ENCODE measurements at places on chromosomes 6 and 20.

- DNase-seq: no peak
Observed at GRCh38 chr6:150001295-150002008, 23.9 kb downstream of the RAET1L start.

DNA sequence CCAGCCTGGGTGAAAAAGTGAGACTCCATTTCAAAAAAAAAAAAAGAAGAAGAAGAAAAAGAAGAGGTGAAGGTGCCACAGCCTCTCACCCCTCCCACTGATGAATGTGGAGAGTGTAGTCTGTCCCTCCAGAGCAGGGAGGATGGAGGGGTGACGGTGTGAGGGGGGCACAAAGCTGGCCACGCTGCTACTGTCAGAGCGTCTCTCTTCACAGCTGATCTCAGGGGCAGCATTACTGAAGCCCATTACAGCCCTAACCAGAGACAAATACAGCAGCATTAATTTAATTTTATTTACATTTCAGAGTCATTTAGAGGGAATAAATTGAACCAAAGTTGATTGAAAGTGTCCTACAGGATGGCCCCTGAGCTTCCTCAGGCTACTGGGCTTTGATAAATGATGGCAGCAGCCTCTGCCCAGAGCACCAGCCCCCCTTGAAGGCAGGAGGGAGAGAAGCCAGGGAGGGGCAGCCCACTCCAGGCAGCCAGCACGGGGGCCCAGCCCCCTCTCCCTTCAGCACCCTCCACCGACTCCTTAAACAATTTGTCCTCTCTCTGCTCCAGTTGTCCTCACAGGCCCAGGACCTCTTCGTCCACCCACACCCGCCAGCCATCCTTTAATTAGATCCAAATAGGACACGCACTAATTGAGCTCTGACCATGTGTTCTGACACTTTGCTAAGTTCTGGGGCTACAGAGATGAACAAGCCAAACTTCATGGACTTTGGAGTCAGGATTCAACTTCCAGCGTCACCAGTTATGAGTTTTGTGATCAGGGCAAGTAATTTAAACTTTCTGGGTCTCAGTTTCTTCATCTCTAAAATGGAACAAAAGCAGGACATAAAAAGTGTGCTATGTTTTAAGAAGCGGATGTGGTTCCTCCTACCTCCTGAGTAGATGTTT, 18.6 kb upstream of the ZFAND3 start:
- no peak for DNase-seq

DNA sequence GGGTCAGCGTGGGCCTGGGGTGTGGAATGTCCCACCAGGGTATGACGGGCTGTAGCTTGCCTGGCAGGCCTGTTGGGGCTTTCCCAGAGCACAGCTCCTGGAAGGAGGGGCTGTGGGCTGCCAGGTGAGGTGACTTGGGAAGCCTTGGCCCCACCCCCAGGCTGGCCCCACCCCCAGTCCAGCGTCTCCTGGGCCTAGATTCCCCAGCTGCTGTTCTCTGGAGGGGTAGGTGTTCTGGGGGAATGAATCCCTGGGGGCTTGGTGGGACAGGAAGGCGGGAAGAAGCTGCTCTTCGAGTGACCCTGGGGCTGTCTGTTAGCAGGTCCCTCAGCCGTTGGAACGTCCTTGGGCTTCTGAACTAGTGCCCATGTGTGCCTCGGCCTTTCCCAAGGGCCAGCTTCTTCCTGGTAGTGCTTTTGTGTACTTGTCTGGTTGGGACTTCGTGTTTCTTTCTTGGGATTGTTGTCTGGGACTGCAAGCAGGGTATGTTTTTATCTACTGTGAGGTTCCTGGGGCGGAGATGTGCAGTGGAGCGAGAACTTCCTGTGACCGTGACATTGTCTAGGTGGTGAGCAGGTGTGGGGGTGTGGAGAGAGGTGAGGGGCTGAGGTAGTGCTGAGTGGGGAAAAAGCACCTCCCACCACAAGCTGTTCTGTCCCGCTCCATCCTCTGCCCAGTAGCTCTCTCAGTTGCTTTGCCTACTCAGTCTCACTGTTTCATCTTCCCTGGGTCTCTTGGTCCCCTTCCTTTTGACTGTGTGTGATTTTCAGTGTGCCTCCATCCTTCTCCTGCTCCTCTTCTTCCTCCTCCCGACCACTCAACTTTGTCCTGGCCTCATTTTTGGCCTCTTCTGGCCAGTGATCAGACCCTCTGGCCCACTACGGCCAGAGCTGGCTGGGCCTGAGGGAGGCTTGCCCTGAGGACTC, 1.3 kb upstream of the DDR1 start:
- no peak for DNase-seq

- no peak for DNase-seq
Observed at GRCh38 chr20:43752051-43752360, 25.2 kb upstream of the GTSF1L start.

GRCh38 chr6:145630598-145630997, 104.7 kb downstream of the EPM2A start:
- no peak for DNase-seq

- DNase-seq: no peak
Observed at GRCh38 chr6:142408409-142408808, 106.6 kb downstream of the ADGRG6 start.
